Vagina (tissue), 2 donors: ENCODE measurements at places on chromosomes 4 and X. TPM values are rescaled to one million over a fixed set of nuclear protein-coding genes. Genes with fewer than 3 reads are reported as not detected.

Gene CYLC1
- total RNA-seq, result not detected

DNA sequence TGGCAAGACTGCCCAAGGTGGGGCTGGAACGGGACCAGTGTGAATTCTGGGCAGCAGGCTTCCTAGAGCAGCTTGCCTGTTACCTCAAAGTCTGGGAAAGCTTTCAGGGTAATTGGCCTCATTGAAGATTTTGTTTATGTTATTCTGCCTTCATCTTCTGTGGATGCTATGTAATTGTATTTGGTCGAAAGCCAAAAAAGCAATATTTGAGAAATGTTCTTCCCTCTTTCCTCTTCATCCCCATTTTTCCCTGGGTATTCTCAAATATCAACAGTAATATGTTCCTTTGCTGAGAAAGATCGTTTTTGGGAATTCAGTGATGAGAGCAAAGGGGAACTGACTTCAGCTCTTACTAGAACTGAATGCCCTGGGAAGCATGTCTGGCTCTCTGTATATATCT, 12.9 kb downstream of the TMEM131L start:
- no peaks in the 10 kb centered on the region for H3K27me3 ChIP-seq
- no peak overlapping the region for H3K27ac ChIP-seq
- peaks cover 6% of the 10 kb centered on the region for H3K4me1 ChIP-seq
- DNase-seq, result no peak

GRCh38 chr4:153971899-153972298, 183.0 kb upstream of the SFRP2 start:
- no peak overlapping the region for H3K27ac ChIP-seq
- H3K36me3 ChIP-seq, result no peaks in the 10 kb centered on the region
- no peaks in the 10 kb centered on the region for H3K4me1 ChIP-seq
- no peak for DNase-seq
- no peak overlapping the region for H3K4me3 ChIP-seq

DNA sequence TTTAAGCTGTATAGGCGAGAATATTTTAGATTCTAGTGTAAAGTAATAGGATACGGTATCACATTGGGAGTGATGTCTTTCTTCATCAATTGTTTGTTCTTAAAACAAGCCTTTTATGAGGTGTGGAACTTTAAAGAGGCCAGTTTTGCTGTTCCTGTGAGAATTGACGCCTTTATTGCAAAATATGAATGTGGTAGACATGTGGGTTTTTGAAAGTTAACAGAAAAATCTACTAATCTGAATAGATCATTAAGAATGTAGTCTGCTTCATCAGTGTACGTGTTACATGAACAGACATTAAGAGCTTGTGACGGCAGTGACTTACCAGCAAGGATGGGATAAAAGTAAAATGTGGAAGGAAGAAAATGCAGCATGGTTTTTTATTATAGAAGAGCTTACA, 63.8 kb downstream of the STOX2 start:
- H3K4me3 ChIP-seq, result no peak overlapping the region
- no peaks in the 10 kb centered on the region for H3K4me1 ChIP-seq
- no peak for DNase-seq
- no peak overlapping the region for H3K27ac ChIP-seq
- no peaks in the 10 kb centered on the region for H3K27me3 ChIP-seq

DNA sequence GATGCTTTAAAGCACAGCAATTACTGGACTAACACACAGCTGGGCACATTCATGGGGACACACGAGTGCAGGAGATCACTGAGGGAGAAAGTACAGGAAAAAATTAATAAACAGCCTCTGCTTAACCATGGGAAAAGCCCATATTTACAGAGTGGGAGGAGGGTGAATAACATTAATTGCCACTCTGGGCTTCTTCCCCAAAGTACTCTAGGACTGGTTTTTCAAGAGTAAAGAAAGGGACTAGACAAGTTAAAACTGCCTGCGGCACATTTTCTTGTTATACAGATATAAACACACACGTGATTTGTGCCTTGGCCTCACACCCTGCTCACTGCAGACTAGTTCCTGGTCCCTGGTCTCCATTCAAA, 179.7 kb upstream of the TET2 start:
- peak overlapping the region; percentile 15 for H3K27ac ChIP-seq
- no peak for DNase-seq
- no peak overlapping the region for H3K4me3 ChIP-seq
- H3K27me3 ChIP-seq, result no peaks in the 10 kb centered on the region
- peaks cover 6% of the 10 kb centered on the region for H3K4me1 ChIP-seq
- no peaks in the 10 kb centered on the region for H3K36me3 ChIP-seq

DNA sequence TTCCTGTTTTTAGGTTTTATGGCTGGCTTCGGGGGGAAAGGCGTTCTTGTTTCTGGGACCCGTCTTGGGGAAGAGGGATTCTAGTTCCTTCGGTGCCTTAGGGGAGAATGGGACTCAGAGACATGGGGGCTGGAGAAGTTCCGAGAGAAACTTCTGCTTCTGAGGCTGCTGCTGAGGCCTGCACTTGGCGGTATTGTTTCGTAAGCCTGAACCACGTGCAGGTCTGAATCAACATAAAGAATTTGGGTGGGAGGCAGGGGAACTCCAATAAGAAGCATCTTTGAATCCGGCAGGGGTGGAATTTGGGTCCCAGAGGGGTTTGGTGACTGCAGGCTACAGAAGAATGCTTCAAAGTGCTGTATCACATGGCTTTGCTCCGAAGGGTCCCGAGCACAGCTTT, 15.1 kb downstream of the XG start:
- H3K36me3 ChIP-seq, result no peaks in the 10 kb centered on the region
- no peak for DNase-seq
- H3K27me3 ChIP-seq, result no peaks in the 10 kb centered on the region
- peak overlapping the region; percentile 78 for H3K27ac ChIP-seq

DNA sequence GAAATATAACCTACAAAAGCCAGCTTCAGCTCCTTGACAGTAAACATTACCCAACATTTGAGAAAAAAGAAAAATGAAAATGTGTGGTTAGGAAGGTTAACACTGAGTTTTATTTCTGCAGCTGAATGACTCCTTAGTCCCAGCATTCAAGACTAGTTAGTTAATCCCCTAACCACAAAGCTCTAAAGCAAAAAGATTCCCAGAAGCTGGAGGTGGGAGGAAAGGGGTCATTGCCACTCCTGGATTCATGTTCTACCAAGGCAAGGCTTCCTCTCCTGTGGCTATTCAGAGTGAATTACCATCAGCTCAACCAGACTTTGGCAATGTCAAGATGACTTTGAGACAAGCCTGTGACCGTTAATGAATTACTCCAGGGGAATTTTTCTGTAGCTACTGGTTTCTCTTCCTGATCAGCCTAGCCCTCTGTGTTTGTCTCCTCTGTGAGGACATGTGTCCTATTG, 63.6 kb downstream of the HADH start:
- DNase-seq, result no peak
- no peak overlapping the region for H3K27ac ChIP-seq
- H3K27me3 ChIP-seq, result no peaks in the 10 kb centered on the region
- no peaks in the 10 kb centered on the region for H3K36me3 ChIP-seq
- no peaks in the 10 kb centered on the region for H3K4me1 ChIP-seq

GRCh38 chr4:102683881-102684609, 76.7 kb downstream of the MANBA start:
- H3K27ac ChIP-seq, result no peak overlapping the region
- H3K36me3 ChIP-seq, result no peaks in the 10 kb centered on the region
- H3K4me1 ChIP-seq, result no peaks in the 10 kb centered on the region
- H3K27me3 ChIP-seq, result no peaks in the 10 kb centered on the region
- H3K4me3 ChIP-seq, result no peak overlapping the region
- DNase-seq, result no peak

DNA sequence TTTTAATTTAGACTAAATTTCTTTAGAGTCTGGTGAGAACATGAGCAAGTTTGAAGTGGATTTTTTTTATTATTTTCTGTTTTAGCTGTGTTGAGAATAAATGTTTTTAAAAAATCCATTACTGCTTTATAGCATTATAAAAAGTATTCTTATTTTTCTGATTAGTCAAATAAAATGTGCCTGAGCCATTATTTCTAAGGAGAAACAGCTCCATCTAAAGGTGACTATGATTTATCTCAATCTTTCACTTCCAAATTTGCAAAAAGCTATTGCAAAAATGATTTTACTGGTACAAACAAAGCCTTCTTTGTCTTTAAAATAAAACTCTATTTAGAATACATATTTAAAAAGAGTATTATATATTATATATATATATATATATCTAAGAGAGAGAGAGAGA, 959.2 kb downstream of the FAM133A start:
- H3K36me3 ChIP-seq, result no peaks in the 10 kb centered on the region
- H3K4me3 ChIP-seq, result no peak overlapping the region
- no peak for DNase-seq
- H3K27me3 ChIP-seq, result no peaks in the 10 kb centered on the region

DNA sequence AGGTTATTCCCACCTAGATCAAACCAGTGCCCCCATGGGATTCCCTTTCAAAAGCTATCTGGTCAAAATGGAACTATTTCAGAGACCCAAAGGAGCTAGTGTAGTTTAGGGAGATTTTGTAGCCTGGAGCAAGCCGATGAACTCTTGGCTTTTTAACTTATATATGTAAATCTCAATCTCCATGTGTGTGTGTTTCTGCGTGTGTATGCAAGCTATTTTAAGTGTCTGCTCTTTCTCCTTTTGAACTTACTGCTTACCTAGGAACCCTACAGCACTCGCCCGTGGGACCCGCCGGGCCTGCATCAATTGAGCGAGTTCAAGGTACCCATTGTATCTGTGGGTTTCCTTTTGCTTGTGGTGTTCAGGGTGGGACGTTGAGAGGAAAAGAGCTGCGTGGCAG, 10.4 kb downstream of the CSTF2 start:
- no peaks in the 10 kb centered on the region for H3K36me3 ChIP-seq
- H3K27me3 ChIP-seq, result no peaks in the 10 kb centered on the region
- H3K4me1 ChIP-seq, result no peaks in the 10 kb centered on the region
- H3K4me3 ChIP-seq, result no peak overlapping the region

Gene DUSP21
- total RNA-seq, result not detected

DNA sequence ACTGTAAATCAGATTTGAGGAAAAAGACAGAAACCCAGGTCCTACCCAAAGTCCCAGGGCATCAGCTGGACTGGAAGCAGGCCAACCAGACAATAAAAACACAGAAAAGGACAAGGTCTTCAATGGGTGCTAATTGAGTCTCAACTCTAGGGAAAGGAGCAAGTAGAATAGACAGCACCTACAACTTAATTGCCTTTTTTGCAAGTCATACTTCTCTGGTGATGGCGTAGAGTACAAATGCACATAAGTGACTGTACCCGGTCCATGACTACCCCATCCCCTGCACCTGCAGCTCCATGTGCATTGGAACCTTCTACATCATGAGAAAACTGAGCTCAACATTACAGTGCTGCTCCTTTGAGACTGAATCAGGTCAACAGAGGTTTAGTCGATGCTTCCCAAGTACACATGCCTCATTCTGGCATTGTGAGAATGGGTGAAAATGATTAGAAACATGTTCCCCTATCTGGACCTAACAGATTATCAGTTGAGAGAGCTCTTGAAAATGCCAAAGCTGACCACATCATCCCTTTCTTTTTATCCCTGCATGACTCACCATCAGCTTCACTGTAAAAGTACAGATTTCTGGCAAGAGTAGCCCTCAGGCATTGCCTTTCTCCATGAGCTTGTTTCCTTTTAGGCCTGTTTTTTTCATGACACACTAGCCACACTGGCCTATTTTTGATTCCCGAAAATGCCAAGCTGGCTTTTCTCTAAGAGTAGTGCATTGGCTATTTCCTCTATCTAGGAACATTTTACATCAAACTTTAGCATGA, 298.3 kb downstream of the HS3ST1 start:
- H3K4me3 ChIP-seq, result no peak overlapping the region
- no peaks in the 10 kb centered on the region for H3K4me1 ChIP-seq
- H3K36me3 ChIP-seq, result no peaks in the 10 kb centered on the region
- DNase-seq, result no peak
- H3K27me3 ChIP-seq, result no peaks in the 10 kb centered on the region
- no peak overlapping the region for H3K27ac ChIP-seq

- no peak for DNase-seq
- no peaks in the 10 kb centered on the region for H3K36me3 ChIP-seq
- H3K4me1 ChIP-seq, result no peaks in the 10 kb centered on the region
Observed at GRCh38 chr4:177376024-177376423, 66.2 kb downstream of the AGA start.
